ENCODE measurements at places on chromosomes 7 and 10.

GRCh38 chr7:100087055-100087750 is 1.6 kb upstream of the COPS6 start:
- peak; percentile 86 for DNase-seq

DNA sequence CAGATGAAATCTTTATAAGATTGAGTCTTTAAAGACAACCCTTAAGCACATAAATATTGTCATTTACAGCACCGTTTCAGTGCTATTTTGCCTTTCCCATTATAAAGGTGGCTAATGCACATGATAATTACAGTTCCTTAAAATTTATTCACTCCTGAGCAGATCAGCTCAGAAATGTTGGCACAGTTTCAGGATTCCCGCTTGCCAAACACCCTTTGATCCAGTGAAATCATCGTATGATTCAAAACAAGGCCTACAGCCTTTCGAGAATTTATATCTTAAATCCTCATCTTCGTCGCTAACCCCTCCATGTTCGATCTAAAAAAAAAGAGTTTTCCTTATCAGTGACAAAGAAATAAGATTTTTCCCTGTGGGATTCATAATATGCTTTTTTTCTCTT is 14.1 kb upstream of the SOSTDC1 start:
- DNase-seq = no peak

GRCh38 chr10:88833723-88834122 is 17.9 kb downstream of the ANKRD22 start:
- DNase-seq = no peak

- DNase-seq = peak; percentile 48
These were observed 3.6 kb downstream of the VAX1 start for GRCh38 chr10:117134306-117135025.

DNA sequence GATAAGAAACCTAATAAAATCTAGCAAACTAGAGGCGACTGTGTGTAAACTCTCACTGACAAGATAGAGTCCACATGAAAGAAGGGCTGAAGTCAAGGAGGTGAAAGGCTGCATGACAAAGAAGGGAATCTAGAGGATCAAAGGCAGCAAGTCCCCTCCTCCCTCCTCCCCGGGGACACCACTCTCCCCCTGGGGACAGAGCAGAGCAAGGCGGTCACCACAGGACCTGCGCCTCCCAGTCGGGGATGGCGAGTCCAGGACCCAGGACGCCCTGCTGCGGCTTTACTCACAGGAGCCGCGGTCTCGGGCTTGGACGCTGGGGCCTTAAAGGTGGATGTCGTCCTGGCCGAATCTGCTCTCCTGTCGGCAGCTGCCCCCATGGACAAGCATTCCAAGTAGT is 22.4 kb downstream of the BRI3 start:
- DNase-seq = no peak

DNA sequence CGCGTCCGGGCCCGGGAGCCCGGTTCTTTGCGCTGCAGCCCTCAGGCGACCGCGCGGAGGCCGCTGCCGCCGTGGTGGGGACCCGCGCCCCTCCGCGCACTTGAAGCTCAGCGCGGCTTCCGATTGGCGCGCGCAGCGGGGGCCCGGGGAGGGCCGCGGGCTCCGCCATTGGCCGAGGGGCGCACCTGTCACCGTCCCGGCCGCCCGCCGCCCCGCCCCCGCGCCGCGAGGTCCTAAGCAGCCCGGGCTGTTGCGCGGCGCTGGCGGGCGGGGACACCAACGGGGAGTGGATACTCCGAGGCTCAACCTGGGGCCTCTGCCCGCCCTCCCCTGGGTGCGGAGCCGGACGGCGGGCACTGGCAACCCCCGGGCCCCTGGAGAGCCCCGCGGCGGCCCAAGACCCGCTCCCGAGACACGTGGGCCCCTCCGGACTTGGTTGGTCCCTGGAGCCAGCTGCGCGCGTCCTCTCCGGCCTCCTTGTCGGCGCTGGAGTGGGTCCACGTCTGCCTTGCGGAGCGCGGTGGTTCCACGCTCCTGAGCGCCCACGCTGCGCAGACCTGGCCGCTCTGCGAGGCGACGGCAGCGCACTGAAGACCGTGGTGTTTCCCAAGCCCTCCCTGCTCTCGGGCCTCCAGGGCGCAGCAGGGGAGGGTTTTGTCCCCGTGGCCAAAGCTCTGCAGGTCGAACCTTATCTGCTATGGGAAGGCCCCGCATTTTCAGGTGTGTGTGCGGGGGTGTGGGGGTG is at the start of gene MNX1:
Gene MNX1 (minus strand): TSS at position 76 of the 745 bp plus-strand sequence. CDS start 313 bp downstream, outside the sequence.
- DNase-seq = peak; percentile 89

- peak; percentile 96 for DNase-seq
These were observed 122.7 kb downstream of the PRKAG2 start for GRCh38 chr7:151754142-151754590.

GRCh38 chr7:79241288-79242060 is 212.0 kb downstream of the MAGI2 start:
- peak; percentile 11 for DNase-seq

DNA sequence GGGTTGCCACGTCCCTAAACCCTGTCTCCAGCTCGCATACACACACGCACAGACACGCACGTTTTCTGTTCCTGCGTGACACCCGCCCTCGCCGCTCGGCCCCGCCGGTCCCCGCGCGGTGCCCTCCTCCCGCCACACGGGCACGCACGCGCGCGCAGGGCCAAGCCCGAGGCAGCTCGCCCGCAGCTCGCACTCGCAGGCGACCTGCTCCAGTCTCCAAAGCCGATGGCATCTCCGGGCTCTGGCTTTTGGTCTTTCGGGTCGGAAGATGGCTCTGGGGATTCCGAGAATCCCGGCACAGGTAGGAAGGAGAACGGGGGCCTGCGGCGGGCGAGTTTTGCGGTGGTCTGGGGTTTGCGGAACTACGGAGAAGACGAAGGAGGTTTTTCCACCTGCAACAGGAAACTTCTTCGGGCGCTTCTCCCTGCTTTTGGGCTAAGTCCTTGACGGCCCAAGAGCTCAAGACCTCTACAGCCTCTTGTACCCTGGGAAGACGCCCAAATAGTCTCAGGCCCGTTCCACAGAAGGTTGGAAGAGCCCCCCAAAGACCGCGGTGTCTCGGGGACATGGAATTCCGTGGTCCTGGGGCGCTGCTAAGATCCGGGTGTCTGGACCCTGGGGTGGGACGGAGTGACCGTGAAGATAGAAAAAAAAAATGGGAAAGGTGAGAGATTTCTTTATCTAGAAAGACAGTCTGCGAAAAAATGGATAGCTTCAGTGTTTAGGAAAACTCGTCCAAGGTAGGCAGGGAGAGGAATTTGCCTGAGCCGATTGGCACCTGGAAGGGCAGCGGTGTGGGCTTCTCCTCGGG is at the start of gene GAD2:
Gene GAD2 (plus strand): TSS at position 190 of the 811 bp plus-strand sequence. CDS start 36 bp downstream, at position 226.
- no peak for DNase-seq

DNA sequence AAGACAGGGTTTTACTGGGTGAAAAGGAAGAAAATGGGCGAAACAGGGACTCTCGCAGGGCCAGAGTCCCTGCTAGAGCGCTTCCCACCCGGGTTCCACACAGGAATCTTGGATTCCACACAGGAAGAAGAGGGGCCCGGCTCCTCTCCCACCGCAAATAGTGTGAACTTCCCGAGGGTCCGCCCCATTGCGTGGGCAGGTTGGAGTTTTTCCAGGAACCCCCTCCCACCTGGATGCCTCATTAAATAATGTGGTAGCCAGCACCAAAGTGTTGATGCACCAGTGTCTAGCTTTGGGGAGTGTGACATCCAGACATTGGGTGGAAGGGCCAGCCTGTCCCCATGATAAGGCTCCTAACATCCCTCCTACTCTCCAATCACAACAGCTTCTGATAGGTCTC is 330.3 kb upstream of the ZNF32 start:
- DNase-seq = no peak

- DNase-seq = no peak
These were observed 7.9 kb upstream of the UPF2 start for GRCh38 chr10:12050528-12050927.

GRCh38 chr10:82757901-82758300 is 882.9 kb downstream of the NRG3 start:
- no peak for DNase-seq
